ENCODE measurements at places on chromosomes 12 and 14.

DNA sequence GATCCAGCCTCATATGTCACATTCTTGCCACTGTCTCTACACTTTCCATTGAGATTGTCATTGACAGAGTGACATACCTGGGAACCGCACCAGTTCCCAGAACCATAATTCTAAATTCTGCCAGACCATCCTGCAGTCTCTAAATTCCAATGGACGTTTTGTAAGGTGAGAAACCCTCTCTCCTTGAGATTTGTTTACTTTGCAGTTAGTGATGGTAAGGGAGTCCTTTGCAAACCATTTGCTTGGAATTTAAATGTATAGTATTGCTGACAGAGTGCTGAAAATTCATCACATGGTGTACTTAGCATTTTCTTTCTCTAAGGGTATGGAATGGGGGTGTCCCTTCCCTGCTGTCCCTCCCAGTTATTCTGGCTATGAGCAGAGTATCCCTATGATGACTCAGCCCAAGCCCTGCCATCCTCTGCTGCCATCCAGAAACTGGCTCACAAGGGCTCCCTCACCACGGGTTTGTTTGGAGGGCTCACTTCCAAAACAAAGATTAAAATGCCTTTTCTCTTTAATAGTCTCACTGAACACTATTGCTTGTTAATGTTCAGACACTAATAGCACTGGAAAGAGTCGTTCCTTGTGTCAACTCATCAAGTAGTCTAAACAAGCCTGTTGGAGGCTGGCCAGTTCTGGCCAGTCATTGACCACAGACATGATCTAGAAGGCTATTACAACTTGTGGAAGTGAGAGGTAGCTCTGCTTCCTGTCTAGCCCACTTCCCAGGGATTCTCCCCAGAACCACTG lies 129.0 kb upstream of the HMGA2 start:
- no peak for DNase-seq

- no peak for DNase-seq
Observed at GRCh38 chr12:16159571-16159970, 117.9 kb downstream of the SLC15A5 start.

DNA sequence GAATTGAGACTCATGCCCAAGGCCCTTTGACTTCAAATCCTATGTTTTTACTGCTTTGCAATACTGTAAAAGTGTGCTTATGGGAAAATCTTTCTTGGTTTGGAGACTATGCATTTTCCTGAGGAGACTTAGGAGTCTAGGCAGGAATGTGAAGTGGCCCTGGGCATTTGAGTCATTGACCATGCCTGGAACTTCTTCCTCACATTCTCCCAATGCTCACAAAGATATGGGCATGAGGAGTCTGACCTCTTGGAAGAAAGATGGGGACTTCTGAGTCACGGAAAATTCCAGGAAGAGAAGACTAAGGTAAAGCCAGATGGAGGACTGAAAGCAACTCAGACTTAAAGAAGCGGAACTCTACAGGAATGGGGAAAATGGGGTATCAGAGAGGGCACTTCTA lies 38.2 kb upstream of the ZNF641 start:
- DNase-seq, result no peak

- no peak for DNase-seq
Observed at GRCh38 chr14:63487724-63488123, 55.5 kb downstream of the PPP2R5E start.

DNA sequence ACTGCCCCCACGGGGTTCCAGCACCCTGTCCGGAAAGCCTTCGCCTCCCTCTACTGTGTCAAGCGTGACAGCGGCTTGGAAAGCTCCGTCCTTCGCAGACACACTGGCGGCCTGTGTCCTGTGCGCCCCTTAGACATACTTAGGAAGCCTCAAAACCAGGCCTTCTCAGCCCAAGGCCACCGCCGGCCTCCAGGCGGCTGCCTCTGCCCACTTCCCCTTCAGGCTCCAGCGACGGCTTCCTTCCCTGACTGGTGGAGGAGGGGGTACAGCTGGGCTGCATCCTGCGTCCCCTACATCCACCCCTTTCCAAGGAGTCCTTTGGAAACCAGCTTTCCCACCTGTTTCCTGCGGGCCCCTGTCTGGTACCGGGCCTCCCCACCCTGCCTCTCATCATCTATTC lies 2.5 kb upstream of the CACNA2D4 start:
- no peak for DNase-seq

DNA sequence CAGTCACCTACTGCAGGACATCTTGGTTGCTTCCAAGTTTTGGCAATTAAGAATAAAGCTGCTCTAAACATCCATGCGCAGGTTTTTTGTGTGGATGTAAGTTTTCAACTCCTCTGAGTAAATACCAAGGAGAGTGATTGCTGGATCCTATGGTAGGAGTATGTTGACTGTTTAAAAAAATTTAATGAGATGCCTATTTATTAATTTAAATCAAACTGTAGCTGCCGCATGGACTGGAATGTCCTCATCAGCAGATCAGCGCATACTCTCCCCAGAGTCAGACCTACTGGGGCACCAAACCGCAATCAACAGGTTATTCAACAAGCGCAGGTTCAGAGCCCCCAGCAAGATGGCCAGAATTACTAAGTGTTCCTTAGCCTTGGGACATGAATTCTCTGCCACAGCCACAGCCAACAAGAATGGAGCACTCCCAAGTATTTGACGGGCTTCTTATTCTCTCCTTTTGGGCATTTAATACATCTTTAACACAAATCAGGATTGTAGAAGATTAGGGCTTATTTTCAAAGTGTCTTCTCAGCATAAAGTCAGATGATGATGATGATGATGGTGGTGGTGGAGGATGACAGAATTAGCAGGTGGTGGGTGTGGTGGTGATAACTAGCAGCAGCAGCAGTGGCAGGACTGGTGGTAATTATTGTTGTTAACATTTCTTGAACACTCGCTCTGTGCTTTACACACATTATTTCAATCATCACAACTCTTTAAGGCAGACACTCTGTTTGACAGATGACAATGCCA lies 170.7 kb downstream of the CHST11 start:
- no peak for DNase-seq

DNA sequence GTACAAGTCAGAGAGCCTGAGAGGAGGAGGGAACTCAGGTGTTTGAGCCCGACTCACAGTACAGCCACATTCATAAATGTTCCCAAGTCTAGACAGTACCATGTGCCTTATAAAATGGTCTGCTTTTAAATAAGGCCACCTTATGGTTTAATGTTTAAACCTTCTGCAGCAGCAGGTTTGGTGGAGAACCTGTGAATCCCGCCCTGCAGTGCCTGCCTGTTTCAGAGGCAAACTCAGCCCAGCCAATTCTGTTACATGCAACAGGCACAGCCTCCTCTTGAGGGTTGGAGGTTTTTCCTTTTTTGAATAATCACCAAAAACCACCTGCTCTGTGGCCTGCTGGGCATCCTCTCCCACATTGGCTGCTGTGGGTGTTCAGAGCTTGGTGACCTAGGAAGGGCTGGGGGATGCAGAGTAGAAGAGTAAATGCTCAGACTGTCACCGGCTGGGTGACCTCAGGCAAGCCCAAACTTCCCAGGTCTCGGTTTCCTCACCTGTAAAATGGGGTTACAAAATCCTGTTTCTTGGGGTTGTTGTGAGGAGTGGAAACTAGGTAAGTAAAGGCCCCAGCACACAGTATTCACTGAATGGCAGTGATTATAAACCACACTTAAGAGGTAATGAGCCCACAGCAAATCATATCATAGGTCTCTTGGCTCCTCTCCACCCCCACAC lies 28.0 kb downstream of the NUAK1 start:
- DNase-seq, result no peak

DNA sequence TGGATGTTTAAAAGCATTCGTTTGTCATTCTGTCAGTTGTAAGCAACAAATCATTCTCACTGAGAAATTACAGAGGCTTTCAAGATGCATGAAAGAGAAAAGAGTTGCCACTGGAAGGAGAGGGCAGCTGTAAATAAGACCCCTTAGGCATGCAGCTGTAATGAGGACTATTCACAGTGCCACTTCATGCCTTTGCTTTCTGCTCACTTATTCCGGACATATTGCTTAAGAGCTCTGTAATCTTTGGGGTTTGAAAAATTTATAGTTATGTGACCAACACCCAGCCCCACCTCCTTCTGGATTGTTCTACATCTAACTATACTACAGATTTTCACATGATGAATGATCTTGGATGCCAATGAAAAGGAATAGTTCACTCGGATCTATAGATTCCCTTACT lies 194.8 kb upstream of the DCN start:
- DNase-seq, result no peak

DNA sequence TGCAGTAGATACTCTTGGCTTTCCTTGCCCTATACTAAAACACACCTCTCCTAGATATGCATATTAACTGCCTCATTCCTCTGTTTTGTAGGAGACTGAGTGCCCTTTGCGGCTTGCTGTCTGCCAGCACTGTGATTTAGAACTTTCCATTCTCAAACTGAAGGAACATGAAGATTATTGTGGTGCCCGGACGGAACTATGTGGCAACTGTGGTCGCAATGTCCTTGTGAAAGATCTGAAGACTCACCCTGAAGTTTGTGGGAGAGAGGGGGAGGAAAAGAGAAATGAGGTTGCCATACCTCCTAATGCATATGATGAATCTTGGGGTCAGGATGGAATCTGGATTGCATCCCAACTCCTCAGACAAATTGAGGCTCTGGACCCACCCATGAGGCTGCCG lies 15.4 kb downstream of the TRAFD1 start:
- DNase-seq, result no peak

DNA sequence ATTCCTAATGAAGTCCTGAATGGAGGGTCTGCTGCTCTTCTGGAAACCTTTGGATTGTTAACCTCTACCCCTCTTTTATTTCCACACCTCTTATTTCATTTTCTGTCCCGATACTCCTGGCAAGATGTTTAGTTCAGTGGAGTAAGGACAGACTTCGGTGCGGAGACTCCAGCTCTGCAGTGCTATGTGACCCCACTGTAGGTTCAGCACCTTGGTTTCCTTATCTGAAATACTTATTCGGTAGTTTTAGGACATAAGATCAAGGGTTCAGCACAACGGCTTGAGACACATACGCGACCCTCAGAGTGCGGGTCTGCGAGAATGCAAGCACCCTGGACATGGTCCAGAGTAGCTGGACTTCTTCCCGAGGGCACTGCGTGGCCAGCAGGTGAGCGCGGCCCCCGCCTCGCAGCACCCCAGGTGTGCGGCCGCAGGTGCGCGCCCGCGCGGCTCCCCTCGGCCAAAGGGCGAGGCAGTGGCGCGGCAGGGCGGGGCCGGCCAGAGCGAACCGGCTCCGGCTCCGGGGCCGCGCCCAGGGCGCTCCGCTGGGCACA lies 465 bp upstream of the FGD4 start:
- DNase-seq, result no peak

GRCh38 chr12:60803147-60803546 lies 1207.3 kb downstream of the SLC16A7 start:
- no peak for DNase-seq

DNA sequence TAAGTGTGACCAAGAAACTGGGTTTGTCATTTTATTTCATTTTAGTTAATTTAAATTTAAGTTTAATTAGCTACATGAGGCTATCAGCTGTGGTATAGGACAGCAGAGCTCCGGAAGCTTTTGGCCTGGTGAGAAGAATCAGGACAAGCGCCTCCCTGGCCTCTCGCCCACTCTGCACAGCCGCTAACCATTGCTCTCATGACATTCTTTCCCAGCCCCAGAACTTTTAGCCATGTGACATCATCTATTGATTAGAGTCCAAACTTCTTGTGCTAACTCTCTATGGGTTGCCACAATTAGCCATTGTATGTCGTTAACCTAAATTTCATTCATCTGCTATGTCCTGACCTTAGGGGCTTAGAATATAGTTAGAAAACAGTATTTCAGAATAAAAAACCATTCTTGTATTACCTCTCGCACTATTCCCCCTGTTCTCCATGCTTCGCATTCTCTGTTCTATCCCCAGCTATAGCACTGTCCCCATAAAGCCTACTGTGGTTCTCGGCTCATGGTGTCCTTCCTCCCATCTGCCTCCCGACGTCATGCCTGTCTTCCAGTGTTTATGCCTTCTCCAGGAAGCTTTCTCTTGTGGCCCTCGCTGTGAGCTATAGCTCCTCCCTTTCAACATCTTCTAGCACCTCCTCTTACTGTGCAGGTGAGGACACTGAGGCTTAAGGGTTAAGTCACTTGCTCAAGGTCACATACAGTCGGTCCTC lies 23.5 kb downstream of the SSH1 start:
- no peak for DNase-seq

GRCh38 chr12:59890896-59891579 lies 295.2 kb downstream of the SLC16A7 start:
- DNase-seq, result no peak

Measured in CD4-positive, alpha-beta T cell treated with Interleukin-1 beta for 1 hour (primary cell).